Tibial nerve (tissue), 4 donors: ENCODE measurements at places on chromosomes 6 and 20. TPM values are rescaled to one million over a fixed set of nuclear protein-coding genes. Genes with fewer than 3 reads are reported as not detected.

GRCh38 chr6:169310983-169311382 lies 57.3 kb upstream of the THBS2 start:
- no peaks in the 10 kb centered on the region for H3K27me3 ChIP-seq
- no peak overlapping the region for H3K4me3 ChIP-seq
- no peaks in the 10 kb centered on the region for H3K36me3 ChIP-seq
- H3K27ac ChIP-seq = no peak overlapping the region
- H3K4me1 ChIP-seq = no peaks in the 10 kb centered on the region

DNA sequence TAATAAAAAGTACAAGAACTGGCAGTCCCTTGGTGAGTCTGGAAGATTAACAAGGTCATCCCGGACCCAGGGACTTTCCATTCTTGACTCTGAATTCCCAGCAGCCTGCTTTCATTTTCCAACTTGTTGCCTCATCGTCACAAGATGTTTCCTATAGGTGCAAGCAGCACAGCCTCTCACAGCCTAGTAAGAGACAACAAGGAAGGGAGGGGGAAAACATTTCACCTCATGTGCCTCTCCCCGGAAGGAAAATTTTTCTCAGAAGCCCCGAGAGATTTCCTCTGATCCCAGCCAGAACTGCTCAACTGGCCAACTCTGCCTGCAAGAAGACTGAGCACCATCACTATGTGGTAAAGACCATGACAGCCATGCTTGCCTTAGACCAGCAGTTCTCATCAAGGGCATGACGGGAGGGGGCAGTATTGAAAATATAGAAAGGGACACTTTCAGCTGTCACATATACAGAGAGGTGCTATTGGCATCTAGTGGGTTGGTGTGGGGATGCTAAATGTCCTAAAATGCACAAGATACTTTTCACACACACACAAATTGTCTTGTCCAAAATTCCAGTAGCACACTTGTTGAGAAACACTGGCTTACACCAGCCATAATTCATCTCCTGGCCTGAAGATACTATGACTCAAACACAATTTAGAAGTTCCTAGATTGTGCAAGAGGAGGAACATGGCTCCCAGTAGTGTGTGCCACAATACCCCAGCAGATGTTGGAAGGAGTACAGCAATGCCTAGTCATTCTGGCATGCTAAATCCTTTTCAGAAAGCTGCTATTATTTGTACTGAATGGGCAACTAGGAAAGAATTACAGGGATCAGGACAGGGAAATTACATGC lies 10.8 kb upstream of the WTAP start:
- H3K27me3 ChIP-seq = no peaks in the 10 kb centered on the region
- peaks cover 38% of the 10 kb centered on the region for H3K4me1 ChIP-seq
- no peaks in the 10 kb centered on the region for H3K36me3 ChIP-seq
- peak overlapping the region; percentile 93 for H3K27ac ChIP-seq
- DNase-seq = no peak

SLC26A8 gene
- total RNA-seq = 0.30 TPM

- no peaks in the 10 kb centered on the region for H3K27me3 ChIP-seq
- H3K4me3 ChIP-seq = no peak overlapping the region
These were observed 70.0 kb upstream of the SRSF6 start for GRCh38 chr20:43387737-43388136.

DNA sequence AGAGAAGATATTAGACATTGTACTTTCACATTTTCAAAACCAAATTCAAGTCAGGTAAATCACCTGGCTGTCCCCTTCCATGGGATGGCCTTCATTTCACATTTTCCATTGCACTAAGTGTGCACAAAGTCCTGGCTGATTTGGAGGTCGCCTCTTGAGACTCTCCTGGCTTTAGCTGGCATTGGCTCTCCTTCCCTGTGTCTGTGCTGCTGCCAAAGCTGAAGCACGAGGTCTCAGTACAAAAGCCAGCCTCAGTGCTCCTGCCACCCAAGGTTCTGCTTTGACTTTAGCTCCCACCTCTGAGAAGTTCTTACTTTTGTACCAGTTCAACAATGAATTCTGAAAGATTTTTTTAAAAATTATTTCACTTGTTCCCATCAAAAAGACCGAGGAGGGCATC lies 289.2 kb upstream of the CNR1 start:
- H3K27me3 ChIP-seq = no peaks in the 10 kb centered on the region
- H3K4me3 ChIP-seq = no peak overlapping the region
- no peaks in the 10 kb centered on the region for H3K36me3 ChIP-seq
- H3K27ac ChIP-seq = no peak overlapping the region
- no peaks in the 10 kb centered on the region for H3K4me1 ChIP-seq

DNA sequence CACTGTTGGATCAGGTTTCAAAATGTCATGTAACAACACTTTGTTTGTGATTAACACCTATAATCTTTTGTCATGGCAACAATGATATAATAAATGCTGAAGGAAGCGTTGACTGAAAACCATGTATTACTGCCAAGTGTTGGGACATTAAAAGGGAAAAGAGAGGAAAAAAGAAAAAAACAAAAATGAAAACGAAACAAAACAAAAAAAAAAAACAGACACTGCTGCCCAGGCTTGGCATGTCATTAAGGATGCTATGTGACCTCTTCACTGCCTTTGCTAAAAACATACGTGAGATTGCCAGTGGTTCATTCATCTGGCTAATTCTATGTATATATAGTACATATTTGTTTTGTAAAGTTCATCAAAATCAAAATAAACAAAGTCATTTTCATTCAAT lies 516.7 kb upstream of the RNF217 start:
- H3K4me3 ChIP-seq = no peak overlapping the region
- H3K4me1 ChIP-seq = no peaks in the 10 kb centered on the region
- no peaks in the 10 kb centered on the region for H3K27me3 ChIP-seq
- H3K27ac ChIP-seq = no peak overlapping the region
- DNase-seq = no peak

DNA sequence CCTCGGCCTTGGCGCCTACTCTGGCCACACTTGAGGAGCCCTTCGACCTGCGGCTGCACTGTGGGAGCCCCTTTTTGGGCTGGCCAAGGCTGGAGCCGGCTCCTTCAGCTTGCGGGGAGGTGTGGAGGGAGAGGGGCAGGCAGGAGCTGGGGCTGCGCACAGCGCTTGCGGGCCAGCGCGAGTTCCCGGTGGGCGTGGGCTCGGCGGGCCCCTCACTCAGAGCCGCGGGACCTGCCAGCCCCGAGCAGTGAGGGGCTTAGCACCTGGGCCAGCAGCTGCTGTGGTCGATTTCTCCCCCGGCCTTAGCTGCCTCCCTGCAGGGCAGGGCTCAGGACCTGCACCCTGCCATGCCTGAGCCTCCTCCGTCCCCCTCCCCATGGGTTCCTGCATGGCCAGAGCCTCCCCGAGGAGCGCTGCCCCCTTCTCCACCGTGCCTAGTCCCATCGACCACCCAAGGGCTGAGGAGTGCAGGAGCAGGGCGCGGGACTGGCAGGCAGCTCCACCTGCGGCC lies 136.8 kb downstream of the EPHA7 start:
- H3K27ac ChIP-seq = no peak overlapping the region
- no peak overlapping the region for H3K4me3 ChIP-seq
- H3K36me3 ChIP-seq = no peaks in the 10 kb centered on the region
- H3K4me1 ChIP-seq = no peaks in the 10 kb centered on the region
- DNase-seq = no peak

GRCh38 chr20:840858-841567 lies 7.5 kb downstream of the FAM110A start:
- peak overlapping the region; percentile 33 for H3K4me3 ChIP-seq
- no peak overlapping the region for H3K27ac ChIP-seq
- peaks cover 34% of the 10 kb centered on the region for H3K4me1 ChIP-seq
- H3K27me3 ChIP-seq = peaks cover 47% of the 10 kb centered on the region
- no peaks in the 10 kb centered on the region for H3K36me3 ChIP-seq
- DNase-seq = no peak

DNA sequence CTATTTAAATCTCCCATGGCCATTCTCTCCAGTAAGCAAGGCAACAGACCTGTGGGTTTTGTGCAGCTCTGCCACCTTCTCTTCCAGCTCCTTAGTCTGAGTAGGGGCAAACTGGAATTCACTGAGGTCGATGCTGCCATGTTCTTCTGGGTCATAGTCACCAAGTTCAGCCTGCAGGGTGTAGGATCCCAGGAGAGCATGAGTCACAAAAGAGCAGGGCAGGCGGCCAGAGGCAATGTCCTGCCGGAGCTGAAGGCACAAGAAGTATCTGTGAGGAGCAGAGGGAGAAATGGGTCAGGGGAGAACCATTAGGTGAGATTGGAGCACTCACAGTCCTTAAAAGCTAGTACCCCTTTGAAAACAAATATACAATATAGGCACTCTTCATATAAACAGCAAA lies 73.7 kb downstream of the SMLR1 start:
- DNase-seq = peak; percentile 22
- H3K4me3 ChIP-seq = no peak overlapping the region
- H3K27me3 ChIP-seq = no peaks in the 10 kb centered on the region
- no peaks in the 10 kb centered on the region for H3K36me3 ChIP-seq
- H3K4me1 ChIP-seq = no peaks in the 10 kb centered on the region
